ENCODE measurements at places on chromosomes 16 and 17.

- no peak for DNase-seq
Measured at GRCh38 chr16:57571098-57571497, 28.7 kb downstream of the ADGRG5 start.

- no peak for DNase-seq
Measured at GRCh38 chr16:90034504-90034903, 15.2 kb upstream of the DBNDD1 start.

- no peak for DNase-seq
Measured at GRCh38 chr16:88977812-88978607, 1.0 kb upstream of the CBFA2T3 start.

DNA sequence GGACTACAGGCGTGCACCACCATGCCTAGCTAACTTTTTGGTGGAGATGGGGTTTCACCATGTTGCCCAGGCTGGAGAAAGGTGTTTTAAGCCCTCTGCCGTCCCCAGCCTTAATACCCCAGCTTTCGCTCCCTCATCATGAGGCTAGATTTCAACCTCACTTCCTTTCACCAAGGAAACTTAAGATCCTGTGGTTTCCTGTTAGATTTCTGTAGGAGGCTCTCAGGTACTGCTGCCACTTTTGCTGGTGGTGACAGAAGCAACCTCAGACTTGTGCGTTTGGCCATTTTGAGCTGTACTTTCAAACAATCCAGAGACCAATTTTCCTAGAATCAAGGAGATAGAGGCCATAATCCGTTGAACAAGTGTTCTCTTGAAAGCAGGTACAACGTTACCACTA is 36.2 kb downstream of the MPHOSPH6 start:
- DNase-seq, result no peak

GRCh38 chr16:68179196-68179795 is 56.6 kb downstream of the ESRP2 start:
- no peak for DNase-seq

DNA sequence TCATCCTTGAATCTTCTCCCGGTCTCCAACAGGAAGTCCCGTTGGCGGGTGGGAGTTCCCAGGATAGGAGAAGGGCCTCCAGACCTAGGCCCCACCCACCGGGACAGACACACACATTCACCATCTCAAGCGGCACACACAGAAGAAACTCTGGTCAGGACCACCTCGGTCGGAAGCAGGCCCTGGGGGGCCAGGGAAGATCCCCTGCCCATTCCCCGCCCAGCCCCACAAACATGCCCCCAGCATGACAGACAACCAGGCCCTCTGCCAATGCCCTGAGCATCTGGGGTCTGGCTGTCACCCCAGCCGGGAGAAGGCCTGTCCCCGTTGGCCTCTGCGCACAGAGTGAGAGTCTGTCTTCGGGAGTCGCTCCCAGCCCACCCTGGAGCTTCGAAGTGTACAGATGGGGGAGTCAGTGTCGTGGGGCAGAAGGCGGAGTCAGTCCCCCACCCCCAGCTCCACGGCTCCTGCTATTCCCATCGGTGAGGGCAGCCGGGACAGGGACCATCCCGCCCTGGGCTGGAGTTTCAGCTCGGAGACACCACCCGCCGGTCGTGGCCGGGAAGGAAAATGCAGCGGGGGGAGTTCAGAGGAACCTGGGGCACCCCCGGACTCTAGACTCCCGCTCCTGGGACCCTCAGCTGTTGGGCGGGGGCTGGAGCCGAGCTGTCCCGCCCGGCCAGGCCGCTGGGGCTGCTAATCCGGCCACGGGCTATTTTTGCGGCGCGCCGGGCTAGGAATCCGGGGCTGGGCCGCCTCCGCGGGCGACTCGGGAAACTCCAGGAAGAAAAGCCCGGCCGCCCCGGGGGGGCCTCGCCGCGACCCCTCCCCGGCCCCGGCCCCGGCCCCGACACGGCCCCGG is 660 bp downstream of the RHBDF1 start:
- no peak for DNase-seq

DNA sequence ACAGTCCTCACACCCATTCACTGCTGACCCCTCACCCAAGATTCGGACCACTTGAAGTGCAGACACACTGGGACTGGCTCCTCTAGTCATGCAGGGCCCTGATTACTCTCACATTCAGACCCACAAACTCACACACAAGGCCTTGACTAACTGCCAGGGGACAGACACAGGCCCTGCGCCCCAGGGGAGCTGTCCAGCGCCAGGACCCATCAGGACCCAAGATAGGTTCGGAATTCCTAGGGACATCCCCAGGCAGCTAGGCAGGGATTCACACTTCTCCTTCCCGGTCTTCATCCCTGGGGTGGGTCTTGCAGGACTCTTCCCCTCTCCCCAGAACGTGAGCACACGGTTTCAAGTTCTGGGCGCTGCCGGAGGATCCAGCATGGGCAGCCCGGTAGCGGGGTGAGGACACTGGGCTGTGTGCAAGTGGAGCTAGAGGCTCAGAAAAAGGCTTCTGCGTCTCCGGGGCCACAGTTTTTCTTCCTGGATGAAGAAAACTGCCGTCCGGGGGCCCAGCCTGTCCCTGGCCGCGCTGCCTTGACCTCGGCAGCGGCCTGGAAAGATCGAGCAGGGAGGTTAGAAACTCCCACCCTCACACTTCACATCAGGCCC is 1.6 kb downstream of the SEZ6 start:
- DNase-seq, result no peak

DNA sequence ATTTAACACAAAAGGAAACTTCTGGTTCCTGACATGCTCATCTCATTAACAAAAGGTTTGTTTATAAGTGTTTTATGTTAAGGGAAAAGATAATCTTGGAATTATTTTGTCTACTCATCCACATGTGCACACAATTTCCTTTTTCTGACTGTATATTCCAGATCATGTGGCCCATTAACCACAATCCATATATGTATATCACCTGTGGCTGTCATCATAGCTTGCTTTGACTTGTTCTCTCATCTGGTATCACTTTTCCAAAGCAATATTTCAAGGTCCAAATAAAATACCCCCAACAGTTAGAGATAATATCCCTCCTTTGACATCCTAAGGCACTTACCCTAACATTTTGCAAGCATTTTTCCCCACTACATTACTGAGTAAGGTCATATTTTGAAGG is 856.1 kb downstream of the CDH11 start:
- DNase-seq, result no peak

DNA sequence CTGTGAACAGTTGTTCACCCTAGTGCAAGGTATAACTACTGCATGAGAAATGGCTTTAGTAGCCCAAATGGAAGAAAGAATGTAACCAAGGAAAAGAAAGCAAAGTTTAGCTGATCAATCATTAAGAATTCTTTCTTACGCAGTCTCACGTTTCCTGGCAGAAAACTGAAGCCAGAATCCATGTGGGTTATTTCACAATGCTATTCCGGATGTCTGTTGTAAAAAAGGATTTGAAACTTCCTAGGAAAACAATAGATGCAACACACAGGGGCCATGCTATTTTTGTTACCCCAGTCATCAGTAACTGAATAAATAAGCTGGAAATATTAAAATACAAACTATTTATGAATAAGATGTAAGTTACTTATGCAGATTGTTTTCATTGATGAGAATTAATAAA is 802.5 kb downstream of the CDH8 start:
- DNase-seq, result no peak

- DNase-seq, result no peak
Measured at GRCh38 chr17:50262001-50262794, 12.1 kb upstream of the TMEM92 start.

DNA sequence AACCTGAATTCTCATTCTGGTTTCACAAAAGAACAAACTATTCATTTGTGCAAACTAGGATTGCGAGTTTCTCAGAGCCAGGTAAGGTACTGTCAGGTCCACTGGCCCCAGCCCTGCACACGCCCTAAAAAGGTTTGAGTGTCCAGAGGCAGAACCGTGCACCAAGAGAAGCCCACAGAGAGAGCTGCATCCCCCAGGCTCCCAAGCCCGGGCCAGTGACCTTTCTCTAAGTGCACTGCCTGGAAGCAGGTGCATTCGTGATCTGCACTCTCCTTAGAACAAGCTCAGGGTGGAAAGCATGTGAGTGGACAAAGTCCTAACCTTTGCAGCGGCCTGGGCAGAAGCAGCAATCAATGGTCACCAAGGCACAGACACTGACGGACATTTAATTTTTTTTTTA is 26.8 kb downstream of the MEAK7 start:
- no peak for DNase-seq

DNA sequence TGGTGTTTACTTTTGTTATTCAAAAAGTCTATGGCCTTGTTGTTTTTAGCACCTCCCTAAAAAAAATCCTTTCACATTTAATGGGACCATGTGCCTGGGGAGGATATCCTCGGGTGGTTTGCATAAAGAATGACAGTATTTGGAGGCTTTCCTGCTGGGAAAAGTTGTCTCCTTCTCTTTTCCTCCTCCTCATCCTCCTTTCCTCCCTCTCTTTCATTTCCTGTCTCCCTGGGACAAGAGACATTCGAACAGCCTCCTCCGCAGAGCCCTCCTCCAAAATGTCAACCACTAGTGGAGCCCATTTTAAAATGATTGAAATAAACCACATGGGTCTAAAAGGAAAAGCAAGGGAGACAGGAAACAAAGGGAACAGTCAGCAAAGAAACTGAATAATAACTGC is 67.4 kb downstream of the MYH13 start:
- DNase-seq, result no peak

DNA sequence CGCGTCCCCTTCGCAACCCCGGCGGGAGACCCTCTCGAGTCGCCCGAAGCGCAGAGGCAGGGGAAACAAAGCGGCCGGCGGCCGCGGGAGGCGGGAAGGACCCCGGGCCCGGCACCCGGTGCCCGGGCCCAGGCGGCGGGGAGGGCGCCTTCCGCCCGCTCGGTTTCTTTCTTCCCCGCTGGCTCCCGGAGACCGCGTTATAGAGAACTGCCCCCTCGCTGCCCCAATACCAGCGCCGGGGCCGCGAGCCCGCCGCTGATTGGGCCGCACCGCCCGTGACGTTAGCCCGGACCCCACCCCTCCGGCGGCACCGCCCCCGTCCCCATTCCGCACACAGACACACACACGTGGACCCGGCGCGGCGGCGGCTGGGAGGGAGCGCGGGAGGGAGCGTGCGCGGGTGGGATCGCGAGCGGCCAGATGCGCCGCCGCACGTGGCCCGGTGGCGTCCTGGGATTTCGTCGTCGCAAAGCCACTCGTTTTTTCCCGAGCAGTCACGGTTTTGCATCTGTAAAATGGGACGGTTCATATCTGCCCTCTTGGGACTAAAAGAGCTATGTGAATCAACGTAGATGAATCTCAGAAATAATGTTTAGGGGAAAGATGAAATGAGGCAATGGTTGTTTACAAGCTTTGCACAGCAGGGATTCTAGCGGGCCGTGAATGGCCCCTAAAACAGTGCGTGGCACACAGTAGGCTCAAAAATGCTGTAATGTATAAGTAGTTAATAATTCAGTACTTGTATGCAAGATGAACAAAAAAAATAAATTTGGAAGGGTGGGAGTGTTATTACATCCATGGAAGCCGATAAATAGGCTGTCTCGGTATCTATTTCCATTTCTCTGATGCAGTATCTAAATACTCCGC is at the start of gene EPOP:
Gene EPOP (minus strand): TSS at position 209 of the 867 bp plus-strand sequence. CDS start 462 bp downstream, outside the sequence.
- peak; percentile 59 for DNase-seq

DNA sequence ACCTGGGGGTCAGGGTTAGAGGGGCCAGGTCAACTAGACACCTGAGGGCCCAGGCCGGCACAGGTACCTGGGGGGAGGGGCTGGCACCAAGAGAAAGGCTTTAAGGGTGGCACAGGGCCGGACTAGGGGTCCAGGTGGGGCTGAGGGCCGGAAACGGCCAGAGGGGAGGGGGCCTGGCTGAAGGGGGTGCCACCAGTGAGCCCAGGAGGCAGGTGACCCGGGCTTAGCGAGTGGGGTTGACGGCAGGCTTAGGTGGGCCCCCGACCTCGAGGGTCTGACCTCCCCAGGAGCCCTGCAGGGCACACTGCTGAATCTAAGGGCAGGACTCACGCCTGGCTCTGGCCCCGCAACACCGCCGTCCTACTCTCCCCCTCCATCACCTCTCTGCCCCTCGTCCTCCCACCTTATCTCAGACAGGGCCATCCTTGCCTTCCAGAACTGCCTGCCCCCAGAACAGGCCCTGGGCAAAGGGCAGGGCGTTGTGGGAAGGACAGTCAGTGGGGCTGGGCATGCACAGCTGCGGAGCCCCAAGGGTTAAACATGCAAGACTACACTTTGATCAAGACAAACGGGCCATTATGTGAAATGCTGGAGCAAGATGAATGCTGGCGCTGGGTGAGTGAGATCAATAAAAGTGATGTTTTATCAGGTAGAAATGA is 44.4 kb downstream of the ACTG1 start:
- no peak for DNase-seq

GRCh38 chr16:66266436-66267291 is 99.8 kb upstream of the CDH5 start:
- DNase-seq, result no peak

DNA sequence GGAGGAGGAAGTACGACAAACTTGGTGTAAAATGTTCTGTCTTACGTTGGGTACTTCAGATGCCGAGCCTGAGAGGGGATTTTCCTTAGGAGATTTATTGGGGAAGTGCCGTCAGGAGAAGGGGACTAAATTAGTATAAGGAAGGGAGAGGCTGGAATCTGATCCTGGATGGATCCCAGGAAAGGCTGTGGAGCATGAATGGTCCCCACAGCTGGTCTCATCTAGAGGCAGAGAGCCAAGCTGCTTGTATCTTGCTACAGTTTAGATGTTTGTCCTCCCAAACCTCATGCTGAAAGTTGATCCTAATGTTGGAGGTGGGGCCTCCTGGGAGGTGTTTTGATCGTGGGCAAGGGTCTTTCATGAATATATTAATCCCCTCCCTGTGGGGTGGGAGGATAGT is 798.4 kb upstream of the EEF2KMT start:
- DNase-seq, result no peak

DNA sequence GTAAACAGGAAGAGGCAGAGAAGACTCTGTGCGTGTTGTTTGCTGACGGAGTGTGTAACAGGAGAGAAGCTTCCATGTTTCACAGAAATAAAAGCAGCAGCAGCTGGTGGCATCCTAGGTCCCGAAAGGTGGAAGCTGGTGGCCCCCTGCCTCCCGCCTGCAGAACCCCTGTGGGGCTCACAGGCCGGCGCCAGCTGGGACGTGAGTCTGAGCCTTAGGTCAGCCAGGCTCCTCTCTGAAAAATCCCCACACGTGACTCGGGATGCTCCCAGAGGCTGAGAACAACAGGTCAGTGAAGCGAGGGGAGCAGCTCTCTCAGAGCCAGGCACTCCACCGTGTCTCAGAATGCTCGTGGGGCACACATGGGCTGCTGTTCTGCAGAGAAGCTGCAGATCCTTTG is 27.4 kb downstream of the TMEM204 start:
- DNase-seq, result no peak

GRCh38 chr16:27291106-27291505 is 22.5 kb upstream of the NSMCE1 start:
- DNase-seq, result no peak

GRCh38 chr17:68377771-68378267 is 79.5 kb downstream of the WIPI1 start:
- no peak for DNase-seq

GRCh38 chr17:17030515-17031211 is 11.6 kb upstream of the MPRIP start:
- DNase-seq, result no peak

GRCh38 chr16:13376174-13376573 is 474.8 kb downstream of the SHISA9 start:
- no peak for DNase-seq

- DNase-seq, result no peak
Measured at GRCh38 chr16:47731252-47731651, 270.1 kb downstream of the PHKB start.

Data from stimulated activated CD8-positive, alpha-beta memory T cell treated with anti-CD3 and anti-CD28 coated beads, Interleukin-2, amount 100 ng/mL, for 1 hour (primary cell).